ENCODE measurements at places on chromosomes 12 and 14.

DNA sequence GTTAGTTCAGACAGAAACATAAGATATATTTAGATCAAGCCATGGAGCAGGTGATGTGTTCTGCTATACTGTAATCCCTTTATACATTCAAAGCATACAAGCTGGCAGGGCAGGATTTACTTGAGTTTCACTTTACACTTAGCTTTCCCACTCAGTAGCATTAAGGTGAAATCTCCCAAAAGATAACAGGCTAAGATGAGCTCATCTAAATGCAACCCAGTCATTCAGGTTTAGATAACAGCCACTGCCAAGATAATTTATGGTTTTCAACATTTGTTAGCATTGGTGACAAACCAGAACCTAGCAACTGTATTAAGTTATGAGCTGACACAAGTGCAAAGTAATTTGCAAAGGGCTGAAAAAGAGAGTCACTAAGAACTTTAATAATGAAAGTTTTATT, 925.1 kb upstream of the ATXN7L3B start:
- no peak for DNase-seq

GRCh38 chr12:2892246-2892645, 1.6 kb downstream of the TULP3 start:
- DNase-seq, result no peak

- DNase-seq, result no peak
Observed at GRCh38 chr12:90854136-90854689, 100.8 kb downstream of the CCER1 start.

GRCh38 chr12:99847936-99848335, 136.8 kb downstream of the ANKS1B start:
- no peak for DNase-seq

DNA sequence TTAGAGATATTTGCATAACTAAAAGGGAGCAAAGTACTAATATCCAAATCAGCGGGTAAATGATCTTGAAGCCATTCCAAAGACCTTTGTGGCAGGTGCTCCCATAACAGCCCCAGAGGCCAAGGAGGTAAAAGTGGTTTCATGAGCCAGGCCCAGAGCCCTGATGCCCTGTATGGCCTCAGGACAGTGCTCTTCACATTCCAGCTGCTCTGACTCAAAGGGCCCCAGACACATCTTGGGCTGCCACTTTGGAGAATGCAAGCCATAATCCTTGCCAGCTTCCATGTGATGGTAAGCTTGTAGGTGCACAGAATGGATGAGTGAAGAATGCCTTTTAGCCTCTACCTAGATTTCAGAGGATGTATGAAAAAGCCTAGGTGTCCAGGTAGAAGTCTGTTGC, 933.4 kb downstream of the SLC16A7 start:
- DNase-seq, result no peak

DNA sequence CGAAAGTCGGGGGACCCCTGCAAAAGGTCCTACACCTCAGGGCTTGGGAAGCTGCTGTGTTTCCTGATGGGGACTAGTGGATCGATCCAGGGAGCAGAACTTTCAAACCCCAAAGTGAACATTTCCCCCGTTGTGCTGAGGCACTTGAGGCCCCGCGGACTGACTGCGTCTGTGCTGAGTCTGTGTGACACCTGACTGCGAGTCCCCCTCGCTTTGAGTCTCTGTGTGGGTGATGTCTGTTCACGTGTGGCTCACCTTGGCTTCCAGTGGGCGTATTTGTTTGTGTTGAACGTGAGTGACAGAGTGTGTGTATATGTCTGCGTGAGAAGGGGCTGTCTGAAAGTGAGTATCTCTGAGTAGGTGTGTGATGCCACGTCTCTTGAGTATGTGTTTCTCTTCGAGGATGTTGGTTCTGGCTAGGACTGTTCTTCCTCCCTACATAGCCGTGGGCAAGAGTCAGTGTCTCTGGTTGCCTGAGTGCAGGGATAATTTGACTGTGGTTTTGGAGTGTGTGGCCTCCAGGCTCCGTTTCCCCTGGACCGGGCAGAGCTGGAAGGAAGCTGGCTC, 1.3 kb downstream of the TEAD4 start:
- DNase-seq, result peak; percentile 5

GRCh38 chr12:102480406-102480805, at the start of gene IGF1:
IGF1 (minus strand) TSS chr12:102480563; CDS start chr12:102480381, 182 bp downstream.
- no peak for DNase-seq

DNA sequence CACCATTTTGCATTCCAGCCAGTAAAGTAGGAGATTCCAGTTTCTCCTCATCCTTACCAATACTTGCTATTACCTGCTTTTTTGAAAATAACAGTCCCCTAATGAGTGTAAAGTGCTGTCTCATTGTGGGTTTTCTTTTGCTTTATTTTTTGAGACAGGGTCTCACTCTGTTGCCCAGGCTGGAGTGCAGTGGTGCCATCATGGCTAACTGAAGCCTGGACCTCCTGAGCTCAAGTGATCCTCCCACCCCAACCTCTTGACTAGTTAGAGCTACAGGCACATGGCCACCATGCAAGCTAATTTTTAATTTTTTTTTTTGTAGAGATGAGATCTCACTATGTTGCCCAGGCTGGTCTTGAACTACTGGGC, 60.6 kb downstream of the NINJ2 start:
- no peak for DNase-seq

- no peak for DNase-seq
Observed at GRCh38 chr12:26299751-26300150, 104.4 kb downstream of the SSPN start.

DNA sequence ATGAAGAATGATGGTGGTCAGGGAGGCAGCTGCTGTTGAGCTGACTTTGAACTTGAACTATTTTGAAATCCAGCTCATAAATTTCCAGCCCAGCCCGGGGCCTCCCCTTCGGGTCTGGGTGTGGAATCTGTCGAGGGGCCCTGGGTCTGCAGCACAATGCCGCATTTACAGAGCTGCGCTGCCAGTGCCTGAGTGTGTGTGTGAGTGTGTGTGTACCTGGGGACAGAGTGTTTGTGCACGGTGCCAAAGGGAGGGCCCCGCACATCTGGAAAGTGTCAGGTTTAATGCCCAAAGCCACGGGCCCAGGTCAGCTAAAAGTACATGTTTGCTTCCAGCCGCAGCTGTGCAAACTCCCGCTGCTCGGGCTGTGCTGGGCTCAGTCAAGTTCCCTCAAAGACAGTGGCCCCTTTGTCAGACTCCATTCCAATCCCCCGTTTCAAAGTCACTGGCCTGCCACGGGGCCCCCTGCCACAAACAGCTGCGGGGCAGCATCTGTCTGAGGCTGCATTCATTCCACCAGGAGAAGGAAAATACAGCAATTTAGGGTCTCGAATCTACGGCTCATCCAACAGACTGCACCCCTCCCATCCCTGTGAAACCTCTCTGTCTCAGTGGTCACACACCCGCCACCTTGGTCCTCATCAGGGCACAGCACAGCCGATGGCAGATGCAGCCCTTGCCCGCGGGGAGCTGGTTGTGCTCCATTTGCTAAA, 16.3 kb upstream of the RFLNA start:
- no peak for DNase-seq

DNA sequence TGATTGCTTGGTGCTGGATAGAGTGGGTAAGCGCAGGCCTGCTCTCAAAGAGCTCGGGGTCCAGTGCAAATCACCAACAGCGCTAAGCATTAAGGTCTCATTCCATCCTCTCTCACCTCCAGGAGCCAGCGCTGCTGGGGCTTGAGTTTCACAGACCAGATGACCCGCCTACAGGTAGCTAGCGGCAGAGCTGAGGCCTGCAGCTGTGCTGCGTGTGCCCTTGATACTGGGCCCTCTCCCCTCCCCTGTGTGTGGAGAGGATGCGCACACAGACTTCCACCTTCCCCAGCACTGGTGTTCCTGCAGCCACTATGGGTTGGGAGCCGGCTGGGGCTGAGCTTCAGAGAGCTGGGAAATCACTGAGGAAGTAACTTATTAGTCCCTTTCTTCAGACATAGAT, 149.9 kb downstream of the CALM1 start:
- DNase-seq, result no peak

DNA sequence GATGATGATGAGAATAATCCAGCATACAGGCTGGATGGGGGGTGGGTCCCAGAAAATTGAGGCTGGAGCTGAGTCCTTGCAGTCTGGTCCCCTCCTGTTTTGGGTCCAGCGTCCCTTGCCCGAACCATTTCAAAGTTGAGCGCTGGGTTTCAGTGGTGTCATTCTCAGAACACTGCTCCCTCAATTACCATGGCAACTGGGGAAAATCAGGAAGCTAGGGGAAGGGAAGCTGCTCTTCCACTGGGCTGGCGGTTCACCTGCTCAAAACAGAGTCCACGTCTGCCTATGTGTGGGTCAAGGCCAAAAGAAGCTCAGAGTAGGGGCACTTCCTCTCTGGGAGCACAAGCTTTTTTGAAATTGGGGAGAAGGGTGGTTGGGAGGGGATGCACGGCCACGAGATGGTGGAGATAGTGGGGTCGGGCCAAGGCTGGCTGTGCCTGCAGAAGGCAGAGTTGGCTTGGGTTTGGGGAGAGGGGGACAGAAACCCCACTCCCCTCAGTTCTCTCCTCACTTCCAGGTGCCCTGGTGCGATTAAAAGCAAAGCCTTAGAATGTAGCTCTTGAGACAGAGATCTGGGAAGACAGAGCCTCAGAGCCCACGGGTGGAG, 1.7 kb upstream of the NOS1 start:
- no peak for DNase-seq

- no peak for DNase-seq
Observed at GRCh38 chr12:83904175-83904574, 1008.4 kb downstream of the SLC6A15 start.

DNA sequence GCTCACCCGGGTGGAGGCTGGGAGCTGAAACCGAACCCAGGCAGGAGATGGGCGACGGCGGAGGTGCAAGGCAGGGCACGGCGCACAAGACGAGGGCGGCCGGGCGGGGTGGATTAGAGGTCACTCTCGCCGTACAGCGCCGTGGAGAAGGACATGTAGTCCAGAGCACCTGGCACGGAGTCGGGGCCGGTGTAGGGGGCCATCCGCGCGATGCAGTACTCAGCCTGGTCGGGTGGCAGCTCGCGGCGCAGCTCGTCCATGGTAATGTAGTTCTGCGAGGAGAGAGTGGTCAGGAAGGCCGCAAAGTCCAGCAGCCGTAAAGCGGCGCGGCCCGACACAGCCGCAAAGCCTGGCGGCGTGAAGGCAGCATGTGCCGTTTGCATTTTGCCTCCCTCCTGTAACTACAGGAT, 81.9 kb upstream of the ZFP36L1 start:
- no peak for DNase-seq

- DNase-seq, result no peak
Observed at GRCh38 chr12:32158525-32158924, 51.9 kb downstream of the BICD1 start.

- DNase-seq, result no peak
Observed at GRCh38 chr14:89501381-89501780, 84.3 kb upstream of the FOXN3 start.

DNA sequence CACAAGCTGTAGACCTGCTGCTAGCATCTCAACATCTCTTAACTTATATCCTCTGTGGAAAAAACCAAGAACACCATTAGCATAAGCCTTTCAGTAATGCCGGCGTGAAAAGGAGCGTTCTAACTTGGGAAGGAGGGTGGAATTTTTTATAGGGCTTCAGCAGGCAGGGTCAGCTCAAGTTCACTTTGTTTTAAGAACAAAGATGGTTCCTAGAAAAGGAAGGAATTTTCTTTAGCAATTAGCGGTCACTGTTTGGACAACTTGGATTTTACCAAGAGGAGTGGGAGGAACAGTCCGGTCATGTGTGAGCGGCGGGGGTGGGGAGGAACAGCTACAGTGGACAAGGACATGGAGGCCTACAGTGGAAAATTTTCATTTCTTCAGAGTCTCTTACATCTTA, 35.9 kb downstream of the BBS10 start:
- DNase-seq, result no peak

- DNase-seq, result no peak
Observed at GRCh38 chr12:4424422-4424821, 21.2 kb downstream of the FGF6 start.

DNA sequence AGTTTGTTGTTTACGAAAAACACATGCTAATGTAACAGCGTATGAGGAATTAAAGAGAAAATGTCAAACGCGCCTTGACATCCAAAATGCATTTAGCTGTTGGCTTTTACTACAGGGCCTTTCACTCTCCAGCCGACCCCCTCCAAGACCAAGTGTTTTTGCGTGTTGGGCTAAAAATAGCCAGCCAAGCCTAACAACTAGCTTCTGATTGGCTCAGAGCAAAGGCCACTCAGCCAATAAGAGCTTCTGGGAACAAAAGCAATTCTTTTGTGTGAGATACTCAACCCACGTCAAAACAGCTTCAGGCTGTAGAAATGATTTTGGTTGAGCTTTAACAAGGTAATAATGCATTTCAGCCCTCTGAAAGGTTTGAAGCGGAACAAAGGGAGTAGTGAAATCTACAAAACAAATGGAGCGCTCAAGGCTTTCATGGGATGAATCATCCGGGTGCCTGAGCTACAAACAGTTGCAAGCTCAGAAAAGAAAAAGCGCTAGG, 198.7 kb upstream of the DCN start:
- peak; percentile 8 for DNase-seq

GRCh38 chr14:22428700-22429291, 160.2 kb downstream of the DAD1 start:
- DNase-seq, result no peak

DNA sequence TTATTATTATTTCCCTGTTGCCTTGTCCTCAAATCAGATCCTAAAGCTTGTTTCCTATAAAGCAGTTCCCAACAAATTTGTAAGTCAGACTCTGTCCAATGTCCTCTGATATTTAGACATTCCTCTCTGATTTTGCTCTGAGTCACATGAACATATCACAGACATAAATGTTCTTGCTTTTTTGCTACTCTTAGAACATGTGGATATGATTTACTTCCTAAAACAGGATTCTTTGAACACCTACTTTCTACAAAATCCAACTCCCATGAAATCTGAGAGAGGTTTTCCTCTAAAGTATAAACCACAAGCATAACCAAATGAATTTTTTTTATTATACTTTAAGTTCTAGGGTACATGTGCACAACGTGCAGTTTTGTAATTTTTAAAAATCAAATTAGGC, 181.3 kb upstream of the SLC38A2 start:
- no peak for DNase-seq

- no peak for DNase-seq
Observed at GRCh38 chr12:58326534-58326933, 385.2 kb downstream of the ATP23 start.

DNA sequence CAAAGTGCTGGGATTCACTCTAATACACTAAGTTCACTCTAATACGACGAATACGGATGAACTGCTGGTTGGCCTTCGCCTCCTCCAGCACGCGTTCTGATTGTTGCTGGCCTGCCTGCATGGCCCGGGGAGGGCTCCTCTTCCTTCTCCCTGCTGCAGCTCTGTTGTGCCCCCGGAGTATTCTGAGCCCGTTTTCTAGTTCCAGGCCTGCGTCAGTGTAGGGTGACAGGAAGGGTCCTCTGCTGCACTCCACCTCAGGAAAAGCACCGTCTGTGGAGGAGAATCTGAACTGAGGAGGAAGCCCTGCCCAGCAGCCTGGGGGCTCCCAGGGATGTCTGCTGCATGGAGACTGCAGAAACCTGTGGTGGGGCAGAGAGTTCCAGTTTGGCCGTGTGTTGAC, 44.4 kb downstream of the DDX51 start:
- no peak for DNase-seq

DNA sequence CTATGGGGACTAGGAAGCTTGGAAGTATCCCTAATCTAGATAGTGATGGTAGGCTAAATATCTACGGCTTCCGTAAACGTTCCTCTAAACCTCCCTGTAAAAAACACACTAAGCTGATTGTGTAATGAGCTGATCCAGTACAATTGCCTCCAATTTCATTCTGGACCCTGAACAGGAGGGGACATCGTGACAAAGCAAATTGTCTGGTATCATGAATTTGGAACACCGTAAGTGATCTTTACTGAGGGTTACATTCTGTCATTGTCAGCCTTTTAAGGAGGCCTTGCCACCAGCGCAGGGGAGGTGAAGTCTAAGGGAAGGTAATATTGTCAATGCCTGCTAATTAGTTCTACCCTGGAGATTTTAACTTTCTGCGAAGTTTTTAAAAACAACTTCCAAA, 487 bp upstream of the MGST1 start:
- DNase-seq, result no peak
